Stomach (tissue), 19 donors: ENCODE measurements at places on chromosomes 5 and 9.

DNA sequence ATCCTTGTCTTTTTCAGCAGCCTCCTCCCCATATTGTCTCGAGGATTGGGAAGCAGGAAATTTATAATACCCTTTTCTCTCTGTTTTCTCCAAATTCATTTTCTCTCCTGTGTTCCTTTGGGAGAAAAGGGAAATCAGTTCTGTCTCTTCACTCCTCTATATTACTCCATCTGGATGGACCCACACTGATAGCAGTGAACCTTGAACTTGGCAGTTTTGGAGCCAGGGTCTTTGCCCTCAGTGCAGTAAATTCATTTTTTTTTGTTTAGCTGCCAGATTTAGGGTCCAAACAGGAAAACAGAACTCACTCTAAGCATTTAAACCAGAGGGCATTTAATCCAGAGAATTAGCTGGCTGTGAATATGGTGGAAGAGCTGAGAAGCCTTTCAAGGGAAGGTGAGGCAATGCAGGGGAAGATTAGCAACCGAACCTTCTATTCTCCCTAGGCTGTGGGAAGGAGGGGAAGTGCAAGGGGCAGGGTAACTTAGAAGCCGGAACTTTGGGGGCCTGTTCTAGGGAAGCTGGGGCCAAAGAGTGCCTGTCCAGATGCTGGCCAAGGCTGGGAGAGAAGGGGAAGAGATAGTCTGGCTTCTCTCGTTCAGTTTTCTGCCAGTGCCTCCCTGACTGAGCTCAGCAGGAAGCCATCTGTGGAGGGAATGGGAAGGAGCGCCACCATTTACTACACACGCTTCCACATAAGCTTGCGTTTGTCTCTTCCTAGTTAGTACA, 16.3 kb upstream of the NPR2 start:
- no peaks in the 10 kb centered on the region for H3K27me3 ChIP-seq
- no peak for DNase-seq
- H3K4me3 ChIP-seq: no peak overlapping the region
- H3K4me1 ChIP-seq: peaks cover 24% of the 10 kb centered on the region

DNA sequence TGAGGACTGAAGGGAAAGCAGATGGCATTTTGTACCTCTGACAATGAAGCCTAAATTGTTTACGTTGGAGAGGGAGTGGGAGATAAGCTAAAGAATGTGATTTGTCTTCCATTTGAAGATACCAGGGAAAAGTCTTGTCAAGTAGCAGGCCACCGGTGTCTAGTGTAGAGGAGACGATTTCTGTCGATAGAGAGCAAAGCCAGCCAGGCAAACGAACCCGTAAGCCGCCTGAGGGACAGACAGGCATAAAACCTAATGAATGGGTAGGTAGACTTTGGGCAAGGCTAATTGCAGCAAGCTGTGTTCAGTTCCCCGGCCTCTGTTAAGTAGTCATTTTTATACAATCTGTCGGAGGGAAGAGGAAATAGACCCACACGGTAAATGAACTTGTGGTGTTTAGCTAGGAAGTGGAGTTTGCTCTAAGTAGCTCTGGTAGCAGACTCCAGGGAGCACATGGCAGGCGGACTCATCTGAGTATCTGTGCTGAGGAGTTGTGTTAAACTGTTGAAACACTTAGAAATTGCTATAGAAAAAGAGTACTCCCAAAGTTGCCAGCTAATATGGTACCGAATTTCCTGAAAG, 28.8 kb downstream of the SMARCA2 start:
- peaks cover 69% of the 10 kb centered on the region for H3K36me3 ChIP-seq
- DNase-seq: no peak
- H3K4me1 ChIP-seq: peaks cover 8% of the 10 kb centered on the region
- no peak overlapping the region for H3K4me3 ChIP-seq

DNA sequence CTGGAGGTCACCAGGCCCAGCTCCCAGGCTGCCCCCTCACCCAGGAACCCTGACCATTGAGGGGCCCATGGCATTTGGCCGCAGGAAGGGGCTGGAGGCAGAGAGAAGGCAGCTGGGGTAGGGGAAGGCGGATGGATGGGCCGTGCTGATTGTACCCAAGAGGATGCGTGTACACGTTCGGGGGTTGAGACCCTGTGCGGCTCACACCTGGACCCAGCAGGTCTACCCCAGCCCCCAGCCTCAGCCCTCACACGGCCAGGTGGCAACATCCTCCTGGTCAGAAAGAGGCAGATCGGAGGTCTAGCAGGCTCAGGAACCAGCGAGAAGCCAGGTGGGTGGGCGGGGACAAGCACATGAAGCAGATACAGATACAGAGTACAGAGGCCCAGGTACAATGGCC, 33.7 kb downstream of the NACC2 start:
- no peak overlapping the region for H3K27ac ChIP-seq
- H3K36me3 ChIP-seq: no peaks in the 10 kb centered on the region
- no peak overlapping the region for H3K4me3 ChIP-seq
- no peak for DNase-seq
- H3K27me3 ChIP-seq: no peaks in the 10 kb centered on the region

GRCh38 chr5:97183100-97183929, at the start of gene RIOK2:
Gene RIOK2 (minus strand): TSS chr5:97183247. CDS start chr5:97183191, 56 bp downstream.
- no peaks in the 10 kb centered on the region for H3K27me3 ChIP-seq
- H3K27ac ChIP-seq: peak within 1 kb of the TSS; percentile 93
- peak; percentile 93 for DNase-seq
- H3K4me1 ChIP-seq: peaks cover 32% of the 10 kb centered on the region
- peaks cover 8% of the 10 kb centered on the region for H3K36me3 ChIP-seq
- peak within 1 kb of the TSS; percentile 79 for H3K4me3 ChIP-seq

- no peak overlapping the region for H3K27ac ChIP-seq
- H3K27me3 ChIP-seq: no peaks in the 10 kb centered on the region
- no peak for DNase-seq
These were observed 190.7 kb upstream of the TAS2R1 start for GRCh38 chr5:9820691-9821449.

GRCh38 chr9:20148416-20148815, 359.6 kb upstream of the SLC24A2 start:
- H3K27ac ChIP-seq: no peak overlapping the region
- DNase-seq: no peak
- H3K4me3 ChIP-seq: no peak overlapping the region

- no peak overlapping the region for H3K27ac ChIP-seq
- no peaks in the 10 kb centered on the region for H3K36me3 ChIP-seq
- DNase-seq: no peak
These were observed 145.3 kb downstream of the PLK2 start for GRCh38 chr5:58314356-58315210.

GRCh38 chr5:127634007-127634406, 14.9 kb upstream of the CTXN3 start:
- no peak for DNase-seq
- H3K27me3 ChIP-seq: no peaks in the 10 kb centered on the region
- no peaks in the 10 kb centered on the region for H3K36me3 ChIP-seq
- no peak overlapping the region for H3K27ac ChIP-seq
- H3K4me1 ChIP-seq: no peaks in the 10 kb centered on the region
- no peak overlapping the region for H3K4me3 ChIP-seq

GRCh38 chr9:35271637-35272036, 109.8 kb downstream of the UNC13B start:
- no peak overlapping the region for H3K4me3 ChIP-seq
- DNase-seq: no peak
- no peak overlapping the region for H3K27ac ChIP-seq

GRCh38 chr9:91305596-91306295, 56.0 kb downstream of the AUH start:
- H3K27ac ChIP-seq: no peak overlapping the region
- H3K27me3 ChIP-seq: no peaks in the 10 kb centered on the region
- DNase-seq: no peak
- H3K4me3 ChIP-seq: no peak overlapping the region

DNA sequence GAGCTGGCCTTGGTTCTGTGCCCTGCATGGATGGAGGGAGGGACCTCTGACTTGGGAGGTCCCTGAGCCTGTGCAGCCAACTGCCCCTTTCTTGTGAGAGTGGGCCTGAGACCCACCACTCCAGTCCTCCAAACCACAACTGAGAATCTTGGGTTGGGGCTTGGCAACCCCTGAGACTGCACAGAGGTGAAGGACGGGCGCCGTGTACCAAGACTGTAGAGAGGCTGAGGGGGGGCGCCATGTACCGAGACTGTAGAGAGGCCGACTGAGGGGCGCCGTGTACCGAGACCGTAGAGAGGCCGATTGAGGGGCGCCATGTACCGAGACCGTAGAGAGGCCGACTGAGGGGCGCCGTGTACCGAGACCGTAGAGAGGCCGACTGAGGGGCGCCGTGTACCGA, 59.3 kb upstream of the CACNA1B start:
- peaks cover 66% of the 10 kb centered on the region for H3K36me3 ChIP-seq
- DNase-seq: no peak
- H3K4me1 ChIP-seq: no peaks in the 10 kb centered on the region

- no peak overlapping the region for H3K27ac ChIP-seq
- no peak overlapping the region for H3K4me3 ChIP-seq
- H3K4me1 ChIP-seq: peaks cover 74% of the 10 kb centered on the region
- no peak for DNase-seq
These were observed 37.9 kb downstream of the FBXW11 start for GRCh38 chr5:171968531-171968930.

GRCh38 chr5:146076455-146076854, 28.9 kb downstream of the PLAC8L1 start:
- H3K4me3 ChIP-seq: no peak overlapping the region
- no peaks in the 10 kb centered on the region for H3K4me1 ChIP-seq
- H3K27me3 ChIP-seq: no peaks in the 10 kb centered on the region

GRCh38 chr9:30504502-30504905, 1879.9 kb upstream of the ACO1 start:
- no peaks in the 10 kb centered on the region for H3K36me3 ChIP-seq
- peak; percentile 10 for DNase-seq
- no peaks in the 10 kb centered on the region for H3K27me3 ChIP-seq
- H3K4me1 ChIP-seq: no peaks in the 10 kb centered on the region
- H3K27ac ChIP-seq: no peak overlapping the region

DNA sequence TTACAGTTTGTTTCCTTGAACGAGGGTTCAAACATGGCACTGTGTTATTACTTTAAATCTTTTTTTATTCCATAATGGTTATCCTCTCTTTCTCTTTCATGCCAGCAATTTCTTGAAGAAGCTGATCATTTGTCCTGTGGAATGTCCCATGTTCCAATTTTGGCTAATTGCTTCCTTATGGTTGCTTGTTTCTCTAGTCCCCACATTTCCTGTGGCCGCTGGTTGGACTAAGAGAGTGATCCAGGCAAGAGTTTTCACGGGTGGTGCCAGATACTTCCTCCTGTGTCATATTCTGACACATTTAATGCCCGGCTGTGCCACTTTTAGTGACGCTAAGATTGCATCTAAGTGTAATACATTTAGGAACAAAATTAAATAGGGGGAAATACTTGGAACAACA, 83.8 kb upstream of the FAM169A start:
- H3K36me3 ChIP-seq: no peaks in the 10 kb centered on the region
- no peak overlapping the region for H3K4me3 ChIP-seq
- no peak overlapping the region for H3K27ac ChIP-seq
- H3K27me3 ChIP-seq: no peaks in the 10 kb centered on the region
- H3K4me1 ChIP-seq: peaks cover 13% of the 10 kb centered on the region
- no peak for DNase-seq

DNA sequence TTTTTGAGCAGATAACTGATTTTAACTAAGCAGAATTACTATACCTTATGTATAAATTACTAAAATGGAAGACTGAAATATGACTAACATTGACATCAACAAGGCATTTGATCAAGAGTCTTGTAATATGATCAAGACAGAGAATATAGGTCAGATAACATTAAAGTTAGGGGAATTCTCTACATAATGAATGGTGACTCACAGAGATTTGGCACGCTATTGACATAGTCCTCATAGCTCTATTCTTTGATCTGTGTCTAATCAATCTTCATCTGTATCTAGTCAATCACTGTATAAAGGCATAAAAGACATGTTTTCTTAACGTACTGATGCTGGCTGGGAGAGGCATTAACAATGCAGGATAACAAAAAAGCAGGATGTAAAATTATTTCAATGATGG, 17.4 kb downstream of the ABITRAM start:
- DNase-seq: no peak
- H3K27me3 ChIP-seq: no peaks in the 10 kb centered on the region
- peaks cover 3% of the 10 kb centered on the region for H3K36me3 ChIP-seq
- H3K27ac ChIP-seq: no peak overlapping the region

- no peaks in the 10 kb centered on the region for H3K27me3 ChIP-seq
- no peaks in the 10 kb centered on the region for H3K4me1 ChIP-seq
- no peak overlapping the region for H3K27ac ChIP-seq
- no peaks in the 10 kb centered on the region for H3K36me3 ChIP-seq
- DNase-seq: no peak
- H3K4me3 ChIP-seq: no peak overlapping the region
These were observed 101.2 kb downstream of the PLK2 start for GRCh38 chr5:58358501-58359178.

DNA sequence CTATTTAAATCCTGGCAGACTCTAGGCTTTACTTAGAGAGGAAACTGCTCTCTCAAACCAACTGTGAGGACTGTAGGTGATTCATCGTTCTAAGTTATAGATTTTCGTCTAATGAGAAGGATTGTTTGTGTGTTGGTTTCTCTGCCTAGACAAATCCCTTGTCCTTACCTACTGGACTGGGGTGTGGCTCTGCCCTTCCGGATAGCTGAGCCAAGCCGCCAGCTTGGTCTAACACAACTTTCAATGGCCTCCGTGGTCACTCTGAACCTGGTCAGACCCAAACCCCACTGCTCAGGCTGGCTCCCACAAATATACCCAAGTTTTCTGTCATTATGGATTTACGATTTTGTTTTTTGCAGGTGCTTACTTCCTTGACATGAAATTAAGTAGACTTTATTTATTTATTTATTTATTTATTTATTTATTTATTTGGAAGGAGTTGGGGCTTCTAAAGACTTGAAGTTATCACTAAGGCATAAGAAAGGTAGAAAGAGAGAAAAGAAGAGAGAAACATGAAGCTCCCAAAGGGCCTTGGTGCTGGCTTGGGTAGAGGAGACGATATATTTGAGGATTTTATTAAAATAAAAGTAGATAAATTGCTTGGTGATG, 19.0 kb downstream of the CARTPT start:
- H3K4me3 ChIP-seq: no peak overlapping the region
- no peaks in the 10 kb centered on the region for H3K36me3 ChIP-seq
- no peak for DNase-seq
- H3K27ac ChIP-seq: no peak overlapping the region

- H3K36me3 ChIP-seq: no peaks in the 10 kb centered on the region
- no peak overlapping the region for H3K4me3 ChIP-seq
- no peak overlapping the region for H3K27ac ChIP-seq
- H3K4me1 ChIP-seq: no peaks in the 10 kb centered on the region
- DNase-seq: no peak
These were observed 326.7 kb downstream of the PIK3R1 start for GRCh38 chr5:68542207-68542606.

GRCh38 chr5:95858023-95858461, 35.5 kb upstream of the GLRX start:
- H3K4me1 ChIP-seq: peaks cover 40% of the 10 kb centered on the region
- H3K36me3 ChIP-seq: no peaks in the 10 kb centered on the region
- no peaks in the 10 kb centered on the region for H3K27me3 ChIP-seq
- H3K4me3 ChIP-seq: no peak overlapping the region
- peak overlapping the region; percentile 83 for H3K27ac ChIP-seq
